ENCODE measurements at places on chromosomes 13 and 19.

DNA sequence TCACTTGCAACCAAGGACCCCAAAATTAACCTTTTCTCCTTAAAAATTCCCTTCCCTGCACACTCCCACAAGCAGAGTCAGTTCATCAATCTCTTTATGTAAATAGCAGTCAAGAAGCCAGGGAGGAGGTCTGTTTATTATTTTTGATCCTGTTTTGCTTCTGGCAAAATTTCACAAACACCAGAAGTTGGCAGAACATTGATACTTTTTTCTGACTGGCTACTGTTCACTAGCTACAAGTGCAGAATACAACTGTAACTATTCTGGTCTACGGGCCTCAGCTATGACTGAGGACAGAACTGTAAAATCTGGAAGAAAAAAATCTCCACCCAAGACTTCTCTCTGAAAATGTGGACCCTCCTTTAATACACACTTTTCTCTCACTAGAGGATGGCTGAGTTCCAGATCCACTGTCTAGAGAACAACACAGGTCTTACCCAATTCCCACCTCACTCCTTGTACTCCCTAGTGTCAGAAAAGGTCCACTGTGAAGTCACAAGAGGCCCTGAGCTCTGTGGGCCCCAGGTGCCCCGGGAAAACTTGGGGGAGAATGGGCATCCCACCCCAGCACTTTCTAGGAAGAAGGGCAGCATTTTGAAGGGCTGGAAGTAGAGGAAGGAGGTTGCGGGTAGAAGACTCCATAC is 14.5 kb downstream of the STARD13 start:
- no peak for DNase-seq

DNA sequence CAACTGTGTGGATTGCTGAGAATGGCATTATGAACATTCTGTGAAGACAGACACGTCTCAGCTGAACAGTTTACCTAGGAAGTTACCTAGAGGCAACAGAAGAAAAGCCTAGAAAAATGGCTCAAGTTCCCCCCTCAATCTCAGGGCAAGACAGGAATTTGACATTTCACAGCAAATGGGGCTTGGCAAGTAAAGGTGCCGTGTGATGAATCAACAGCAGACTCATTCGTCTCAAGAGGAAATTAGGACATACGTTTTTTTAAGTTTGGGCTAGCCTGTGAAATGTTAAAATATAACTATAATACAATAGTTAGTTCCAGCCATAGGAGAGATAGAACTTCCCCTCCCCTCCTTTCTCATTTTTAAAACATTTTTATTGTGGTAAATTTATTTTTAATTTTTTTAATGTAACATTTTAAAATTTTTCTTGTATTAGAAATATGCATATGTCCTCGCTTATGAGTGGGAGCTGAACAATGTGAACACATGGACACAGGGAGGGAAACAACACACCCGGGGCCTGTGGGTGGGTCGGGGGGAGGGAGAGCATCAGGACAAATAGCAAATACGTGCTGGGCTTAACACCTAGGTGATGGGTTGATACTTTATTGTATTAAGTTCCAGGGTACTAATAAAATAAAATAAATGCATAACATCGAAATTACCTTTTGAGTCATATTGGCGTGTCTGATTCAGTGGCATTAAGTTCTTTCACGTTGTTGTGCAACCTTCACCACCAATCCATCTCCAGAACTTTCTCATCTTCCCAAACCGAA is 116.0 kb downstream of the COL4A2 start:
- DNase-seq, result no peak

GRCh38 chr13:24063281-24063877 is 97.1 kb upstream of the SPATA13 start:
- no peak for DNase-seq

- no peak for DNase-seq
These were observed 13.2 kb upstream of the PAK4 start for GRCh38 chr19:39112338-39112890.

DNA sequence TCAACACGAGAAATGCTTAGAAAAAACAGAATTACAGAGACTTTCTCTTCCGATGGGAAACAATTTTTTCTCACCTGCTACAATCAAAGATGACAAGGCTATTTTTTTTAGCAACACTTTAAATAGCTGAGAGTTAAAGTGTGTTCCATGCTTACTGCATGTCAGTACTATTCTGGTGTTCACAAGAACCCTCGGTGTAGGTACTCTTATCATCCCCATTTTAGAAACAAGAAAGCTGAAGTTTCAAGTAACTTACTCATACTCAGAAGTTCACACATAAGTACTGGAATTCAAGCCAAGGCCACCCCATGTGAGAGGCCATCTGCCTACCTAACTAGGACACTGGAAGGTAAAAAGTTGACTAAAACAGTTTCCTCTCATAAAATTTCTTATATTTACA is 9.0 kb upstream of the TNFRSF19 start:
- no peak for DNase-seq

GRCh38 chr19:45569619-45570421 is 14.8 kb downstream of the OPA3 start:
- DNase-seq, result no peak

DNA sequence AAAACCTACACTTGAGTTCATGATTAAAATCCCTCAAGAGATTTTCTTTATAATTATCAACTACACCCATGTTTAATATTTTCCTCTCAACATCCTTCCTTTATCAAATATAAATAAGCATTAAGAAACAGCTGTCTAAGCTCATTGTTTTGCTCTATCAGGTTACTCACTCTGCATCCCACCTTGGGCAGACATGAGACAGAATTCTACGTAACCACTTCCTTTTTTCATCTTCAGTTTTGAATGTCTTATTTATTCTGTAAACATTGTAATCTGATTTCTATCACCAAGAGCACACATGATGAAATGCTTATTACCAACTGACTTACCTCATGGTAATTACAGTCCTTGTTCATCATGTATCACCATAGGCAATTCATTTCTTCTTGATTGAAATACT is 1256.6 kb upstream of the ATXN8OS start:
- DNase-seq, result no peak

- DNase-seq, result no peak
These were observed at the start of gene MLNR for GRCh38 chr13:49220036-49220855. Gene MLNR, plus strand, starts transcription at chr13:49220338. Its CDS starts 0 bp downstream, at chr13:49220338.

- peak; percentile 88 for DNase-seq
These were observed 284.6 kb downstream of the DNAJC15 start for GRCh38 chr13:43307921-43308433.

- no peak for DNase-seq
These were observed 8.4 kb downstream of the NPHS1 start for GRCh38 chr19:35843676-35844481.

DNA sequence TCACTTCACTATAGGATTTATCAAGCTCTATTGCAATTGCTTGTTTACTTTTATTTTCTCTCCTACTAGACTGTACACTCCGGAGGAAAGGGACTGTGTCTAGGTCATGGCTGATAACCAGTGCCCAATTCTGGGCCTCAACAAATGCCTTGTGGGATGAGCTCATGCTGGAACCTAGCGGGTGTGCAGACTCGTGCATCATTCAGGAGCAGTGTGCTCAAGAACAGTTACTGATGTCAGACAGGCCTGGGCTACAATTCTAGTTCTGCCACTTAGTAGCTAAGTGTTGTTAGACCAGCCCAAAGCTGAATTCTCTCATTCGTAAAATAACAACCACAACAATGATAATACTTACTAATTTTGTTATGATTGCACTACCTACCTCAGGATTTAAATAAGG is 95.4 kb downstream of the CYSLTR2 start:
- DNase-seq, result no peak

GRCh38 chr13:103236213-103236612 is 170.0 kb upstream of the SLC10A2 start:
- DNase-seq, result no peak

DNA sequence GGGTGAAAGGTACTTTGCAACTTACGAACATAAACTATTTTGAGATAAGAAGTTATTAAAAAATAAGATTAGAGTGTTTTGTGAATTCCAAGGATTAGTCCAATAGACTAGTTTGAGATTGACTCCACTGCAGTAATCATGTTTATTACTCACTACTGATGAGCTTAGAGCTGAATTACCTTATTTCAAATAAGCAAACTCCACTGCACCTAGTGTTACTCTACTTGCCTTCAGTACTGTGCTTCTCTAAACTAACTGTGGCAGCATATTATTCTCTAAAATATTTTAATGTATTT is 111.7 kb downstream of the MIPEP start:
- DNase-seq, result no peak

Data from NCI-H187 treated with DMSO at 0.1 percent for 48 hours (cell line).